ENCODE measurements at places on chromosomes 3 and 15.

GRCh38 chr3:138442433-138442832, 8.0 kb downstream of the ESYT3 start:
- peak; percentile 68 for DNase-seq

DNA sequence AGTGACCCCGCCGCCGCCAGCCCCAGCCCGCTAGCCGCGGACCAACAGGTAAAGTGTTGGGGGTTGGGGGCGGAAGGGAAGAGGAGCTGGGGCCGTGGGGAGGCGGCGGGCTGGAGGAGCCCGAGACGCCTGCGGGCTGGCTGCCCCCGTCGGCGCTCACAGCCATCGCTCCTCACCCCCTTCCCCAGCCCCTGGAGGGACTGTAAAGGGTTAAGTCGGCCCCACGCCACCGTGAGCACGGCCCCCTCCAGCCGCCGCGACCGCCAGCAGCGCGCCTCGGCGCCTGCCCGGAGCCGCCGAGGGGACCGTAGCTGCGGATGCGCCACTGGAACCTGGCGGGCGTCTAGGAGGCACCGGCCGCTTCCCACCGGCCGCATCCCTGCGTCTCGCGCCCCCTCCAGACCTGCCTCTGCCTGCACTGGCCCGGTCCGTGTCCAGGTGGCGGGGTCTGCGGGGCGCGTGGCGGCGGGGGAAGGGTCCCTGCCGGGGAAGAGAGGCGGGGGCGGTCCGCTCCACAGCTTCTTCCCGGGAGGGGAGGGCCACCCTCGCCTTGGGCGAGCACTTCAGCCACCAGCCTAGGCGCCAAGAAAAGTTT, 522 bp downstream of the MED12L start:
- DNase-seq: no peak

DNA sequence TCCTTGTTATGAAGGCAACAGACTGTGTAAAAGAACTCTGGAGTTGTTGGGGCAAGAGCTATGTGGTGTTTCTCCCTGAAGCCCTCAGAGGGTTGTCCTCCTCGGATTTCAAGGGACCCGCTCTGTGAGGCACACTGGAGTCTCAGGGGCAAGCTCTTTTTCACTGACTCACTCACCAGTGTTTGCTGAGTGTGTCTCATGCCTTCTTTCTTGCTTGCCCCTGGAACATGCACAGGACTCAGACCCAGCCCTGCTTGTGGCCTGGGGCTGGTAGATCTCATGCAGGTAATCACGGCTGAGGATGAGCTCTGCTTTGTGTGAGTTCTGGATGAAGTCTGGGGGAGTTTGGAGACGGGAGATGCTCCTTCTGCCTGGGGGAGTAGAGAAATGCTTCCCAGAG, 93.7 kb downstream of the CACNA1D start:
- no peak for DNase-seq

DNA sequence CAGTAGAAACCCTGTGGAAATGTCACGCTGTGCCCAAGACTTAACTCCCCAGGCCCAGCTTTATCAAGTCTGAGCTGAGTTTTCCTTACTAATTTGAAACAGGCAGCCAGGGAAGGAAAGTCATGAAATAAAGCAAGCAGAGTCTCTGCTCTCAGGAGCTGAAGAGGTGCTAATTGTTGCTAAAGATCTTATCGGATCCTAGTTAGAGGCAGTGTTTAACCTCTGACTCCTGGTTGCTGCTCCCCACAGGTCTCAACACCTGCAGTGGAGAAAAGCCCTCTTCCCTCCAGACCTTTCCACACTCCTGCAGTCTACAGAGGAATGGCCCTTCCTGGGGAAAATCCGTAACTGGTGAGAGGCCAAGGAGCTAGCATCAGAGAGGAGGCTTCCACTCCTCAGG, 628.2 kb downstream of the NTRK3 start:
- DNase-seq: no peak

- no peak for DNase-seq
These were observed 104.9 kb downstream of the OXNAD1 start for GRCh38 chr3:16369885-16370284.

- no peak for DNase-seq
These were observed 740.1 kb upstream of the GRM7 start for GRCh38 chr3:6120786-6121185.

GRCh38 chr15:56806148-56806536, 72.8 kb upstream of the ZNF280D start:
- DNase-seq: no peak

- no peak for DNase-seq
These were observed 245.3 kb upstream of the NR2E3 start for GRCh38 chr15:71565006-71565405.

DNA sequence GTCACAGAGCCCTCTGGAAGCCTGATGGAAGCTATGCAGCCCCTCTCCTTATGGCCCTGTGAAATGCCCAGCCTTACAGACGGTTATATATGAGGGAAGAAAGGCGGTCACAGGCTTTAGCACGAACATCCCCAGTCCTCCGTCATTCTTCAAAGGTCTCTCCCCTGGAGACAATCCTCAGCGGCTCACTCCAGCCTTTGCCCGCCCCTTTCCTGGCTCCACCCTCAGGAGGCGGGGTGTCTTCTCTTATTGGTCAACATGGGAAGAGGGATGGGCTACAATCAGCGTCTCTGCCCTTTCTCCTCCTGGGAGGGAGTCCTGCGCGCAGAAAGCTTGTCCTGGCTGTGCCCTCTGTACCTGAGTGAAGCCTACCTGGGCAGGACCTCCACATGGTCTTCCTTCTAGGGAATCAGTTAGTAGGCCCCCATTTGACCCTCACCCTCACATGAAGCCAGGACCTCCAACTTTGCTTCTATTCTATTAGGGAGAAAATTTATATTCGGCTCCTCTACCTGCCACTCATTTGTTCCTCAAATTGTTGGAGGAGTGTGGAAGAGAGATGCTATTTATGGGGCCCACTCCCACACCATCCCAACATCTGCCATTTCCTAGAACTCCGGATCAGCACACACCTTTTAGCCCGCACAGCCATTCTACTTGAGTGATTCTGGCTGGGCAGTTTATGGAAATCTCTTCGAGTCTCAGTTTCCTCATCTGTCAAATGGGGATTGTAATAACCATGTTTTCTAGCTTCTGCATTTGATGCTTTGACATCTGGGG, 112.9 kb upstream of the SLC6A11 start:
- no peak for DNase-seq

GRCh38 chr15:64858021-64858575, 16.4 kb downstream of the PLEKHO2 start:
- DNase-seq: no peak

DNA sequence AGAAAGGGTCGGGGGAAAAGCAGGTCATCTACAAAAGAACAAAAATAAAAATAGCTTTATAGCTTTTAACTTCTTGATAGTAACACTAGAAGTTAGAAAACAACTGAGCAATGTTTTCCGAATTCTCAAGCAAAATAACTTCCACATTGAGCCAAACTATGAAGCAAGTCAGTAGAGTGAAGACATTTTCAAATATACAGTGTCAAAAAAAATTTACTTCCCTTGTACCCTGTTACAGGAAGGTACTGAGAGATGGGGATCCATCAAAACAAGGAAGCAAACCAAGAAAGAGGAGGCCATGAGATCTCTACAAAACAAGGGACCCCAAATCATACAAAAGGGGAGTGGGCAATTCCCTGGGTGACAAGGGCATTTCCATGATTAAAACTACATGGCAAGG, 26.6 kb upstream of the STIMATE start:
- DNase-seq: no peak

- DNase-seq: peak; percentile 77
These were observed 10.5 kb upstream of the ANO10 start for GRCh38 chr3:43632269-43632733.

- DNase-seq: no peak
These were observed 5.9 kb upstream of the NGRN start for GRCh38 chr15:90259524-90259923.

GRCh38 chr15:33746203-33746602, 222.1 kb upstream of the CHRM5 start:
- DNase-seq: no peak

- peak; percentile 7 for DNase-seq
These were observed 399.4 kb downstream of the SHQ1 start for GRCh38 chr3:72448858-72449257.

DNA sequence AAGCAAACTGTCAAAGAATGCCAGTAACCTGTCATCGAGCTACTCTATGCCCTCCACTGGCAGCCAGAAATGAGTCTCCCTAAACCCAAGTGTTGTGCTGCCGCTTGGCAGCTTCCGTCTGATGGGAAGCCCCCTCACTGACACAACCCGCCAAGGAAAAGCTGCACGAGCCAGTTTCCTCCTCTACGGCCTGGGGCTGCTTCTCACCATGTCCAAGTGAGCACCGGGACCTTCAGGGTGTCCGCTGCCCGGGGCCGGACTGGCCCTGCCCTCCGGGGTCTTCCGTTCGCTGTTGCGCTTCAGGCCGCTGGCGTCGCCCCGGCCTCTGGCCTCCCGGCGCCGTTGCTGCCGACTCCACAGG, 490 bp downstream of the TOMM70 start:
- DNase-seq: no peak

GRCh38 chr3:97899331-97899730, 72.9 kb downstream of the RIOX2 start:
- no peak for DNase-seq

GRCh38 chr3:149894205-149894604, 76.5 kb downstream of the PFN2 start:
- peak; percentile 44 for DNase-seq

GRCh38 chr3:70180664-70181063, 131.8 kb downstream of the MDFIC2 start:
- no peak for DNase-seq

GRCh38 chr15:94383041-94383440, 151.7 kb downstream of the MCTP2 start:
- no peak for DNase-seq

- DNase-seq: no peak
These were observed 67.2 kb downstream of the LEO1 start for GRCh38 chr15:51904421-51904820.

GRCh38 chr15:52499506-52499905, 29.2 kb downstream of the MYO5A start:
- no peak for DNase-seq

DNA sequence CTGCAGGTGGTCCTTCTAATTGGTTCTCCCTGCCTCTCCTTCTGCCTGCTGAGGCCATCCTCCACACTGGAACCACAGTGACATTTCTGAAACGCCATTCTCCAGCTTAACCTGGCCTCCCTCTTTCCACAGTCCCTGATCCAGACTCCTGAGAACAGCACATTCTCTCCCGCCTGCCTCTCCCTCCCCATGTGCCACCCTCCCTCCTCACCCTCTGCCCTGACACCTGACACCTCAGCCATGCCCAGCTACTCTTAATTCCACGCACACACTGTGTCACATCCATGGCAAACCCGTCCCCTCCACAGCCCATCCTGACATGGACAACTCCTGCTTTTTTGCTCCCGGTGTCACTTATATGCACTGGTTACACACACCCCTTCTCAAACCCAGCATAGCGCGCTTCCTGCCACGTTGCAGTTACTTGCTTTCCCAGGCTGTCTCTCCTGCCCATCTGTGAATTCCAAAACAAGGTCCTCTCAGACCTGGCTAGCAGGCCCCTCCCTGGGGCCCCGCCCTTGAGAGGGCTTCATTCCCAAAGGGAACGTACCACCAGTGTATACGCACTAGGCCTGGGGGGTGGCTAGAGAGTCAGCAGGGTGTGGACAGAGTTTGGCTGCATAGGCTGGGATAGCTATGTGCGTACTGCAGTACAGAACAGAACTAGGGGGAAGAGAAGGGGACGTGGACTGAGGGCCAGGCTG, 92.7 kb upstream of the BLM start:
- peak; percentile 17 for DNase-seq

- no peak for DNase-seq
These were observed 240.8 kb upstream of the CMC1 start for GRCh38 chr3:28000608-28001007.

DNA sequence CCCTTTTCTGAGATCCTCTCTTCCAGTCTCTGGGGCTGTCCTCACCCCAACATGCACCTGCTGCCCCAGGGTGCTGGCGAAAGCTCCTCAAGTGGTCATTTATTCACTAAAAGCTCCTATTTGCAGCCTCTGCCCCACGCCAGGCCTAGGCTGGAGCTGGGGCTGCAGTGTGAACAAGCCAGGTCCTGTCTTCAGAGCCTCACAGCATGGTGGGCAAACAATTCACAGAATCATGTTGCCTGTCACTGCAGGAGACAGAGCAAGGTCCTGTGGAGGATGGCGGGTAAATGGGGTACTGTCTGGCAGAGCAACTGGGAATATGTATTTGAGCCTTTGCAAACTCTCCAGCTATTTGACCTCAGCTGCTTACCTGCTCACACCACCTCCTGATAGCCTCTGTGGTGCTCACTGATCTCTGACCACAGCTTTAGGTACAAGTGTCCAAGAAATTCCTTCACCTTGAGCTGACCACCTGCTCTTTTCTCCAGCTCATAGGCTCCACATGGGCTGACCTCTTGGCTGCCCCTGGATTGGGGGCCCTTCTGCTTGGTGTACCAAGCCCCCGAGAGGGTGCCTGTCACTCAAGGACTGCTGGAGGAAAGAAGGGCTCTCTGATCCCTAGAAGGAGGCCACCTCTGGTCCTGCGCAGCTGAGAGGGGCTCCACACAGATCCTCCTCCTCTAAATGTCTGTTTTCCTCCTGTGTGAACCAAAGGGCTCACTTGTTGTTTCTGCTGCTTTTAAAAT, 35.6 kb downstream of the AMOTL2 start:
- DNase-seq: no peak

- DNase-seq: no peak
These were observed 229.2 kb upstream of the LRTM1 start for GRCh38 chr3:55156851-55157650.

- peak; percentile 29 for DNase-seq
These were observed 50.8 kb upstream of the XRN1 start for GRCh38 chr3:142498397-142499180.

GRCh38 chr15:91099616-91099994, 452 bp upstream of the SV2B start:
- no peak for DNase-seq

DNA sequence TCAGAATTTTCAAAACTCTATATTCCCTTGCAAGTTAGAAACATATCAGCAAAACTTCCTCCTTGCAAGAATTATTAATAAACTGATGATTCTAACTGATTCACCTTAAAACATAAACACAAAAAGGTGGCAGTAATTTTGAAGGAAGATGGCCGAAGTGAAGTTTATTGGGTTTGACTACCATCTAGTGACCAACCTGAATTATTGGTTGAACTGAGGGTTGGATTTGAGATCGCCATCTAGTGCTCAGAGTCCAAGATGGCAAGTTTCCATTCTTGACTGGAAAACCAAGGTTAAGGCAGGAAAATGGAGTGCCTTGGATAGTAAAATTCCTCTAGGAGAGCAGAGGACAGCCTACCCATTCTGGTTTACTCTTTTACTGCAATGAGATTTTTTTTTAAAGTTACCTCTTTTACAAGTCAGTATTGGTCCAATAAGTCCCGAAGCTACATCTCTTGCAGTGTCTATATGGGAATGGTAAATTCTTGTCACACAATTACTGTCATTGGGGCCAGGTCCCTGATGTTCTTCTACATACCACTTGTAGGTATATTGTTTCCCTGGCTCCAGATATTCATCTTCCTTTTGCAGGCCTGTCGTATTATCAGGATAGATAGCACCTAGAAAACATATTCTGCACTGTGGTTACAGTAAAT, 51.6 kb upstream of the CP start:
- DNase-seq: peak; percentile 85
